ENCODE measurements at places on chromosomes 7 and 10.

- no peak for DNase-seq
Measured at GRCh38 chr7:116148626-116149025, 61.7 kb upstream of the TES start.

GRCh38 chr7:123131140-123131539, 68.6 kb downstream of the SLC13A1 start:
- no peak for DNase-seq

- DNase-seq: no peak
Measured at GRCh38 chr10:103731609-103732270, 123.6 kb downstream of the SH3PXD2A start.

DNA sequence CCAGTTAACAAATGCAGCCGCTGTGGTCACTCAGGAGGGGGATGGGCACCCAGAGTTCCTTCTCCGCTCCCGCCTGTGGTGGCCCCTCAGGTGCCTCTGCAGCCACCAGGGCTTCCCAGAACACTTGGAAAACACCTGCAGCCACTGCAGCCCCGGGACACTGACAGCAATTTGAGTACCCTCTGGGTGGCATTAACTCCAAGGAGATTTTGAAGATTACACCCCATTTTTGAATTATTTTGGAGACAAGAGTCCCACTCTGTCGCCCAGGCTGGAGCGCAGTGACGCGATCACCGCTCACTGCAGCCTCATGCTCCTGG, 32.2 kb downstream of the IL15RA start:
- DNase-seq: no peak

GRCh38 chr10:74342991-74343390, 192.0 kb downstream of the ADK start:
- DNase-seq: no peak

GRCh38 chr7:139116999-139117398, 7.5 kb upstream of the ZC3HAV1 start:
- no peak for DNase-seq

- no peak for DNase-seq
Measured at GRCh38 chr7:134098072-134098471, 29.1 kb upstream of the LRGUK start.

GRCh38 chr10:79380125-79380945, 33.1 kb downstream of the PPIF start:
- DNase-seq: peak; percentile 38

DNA sequence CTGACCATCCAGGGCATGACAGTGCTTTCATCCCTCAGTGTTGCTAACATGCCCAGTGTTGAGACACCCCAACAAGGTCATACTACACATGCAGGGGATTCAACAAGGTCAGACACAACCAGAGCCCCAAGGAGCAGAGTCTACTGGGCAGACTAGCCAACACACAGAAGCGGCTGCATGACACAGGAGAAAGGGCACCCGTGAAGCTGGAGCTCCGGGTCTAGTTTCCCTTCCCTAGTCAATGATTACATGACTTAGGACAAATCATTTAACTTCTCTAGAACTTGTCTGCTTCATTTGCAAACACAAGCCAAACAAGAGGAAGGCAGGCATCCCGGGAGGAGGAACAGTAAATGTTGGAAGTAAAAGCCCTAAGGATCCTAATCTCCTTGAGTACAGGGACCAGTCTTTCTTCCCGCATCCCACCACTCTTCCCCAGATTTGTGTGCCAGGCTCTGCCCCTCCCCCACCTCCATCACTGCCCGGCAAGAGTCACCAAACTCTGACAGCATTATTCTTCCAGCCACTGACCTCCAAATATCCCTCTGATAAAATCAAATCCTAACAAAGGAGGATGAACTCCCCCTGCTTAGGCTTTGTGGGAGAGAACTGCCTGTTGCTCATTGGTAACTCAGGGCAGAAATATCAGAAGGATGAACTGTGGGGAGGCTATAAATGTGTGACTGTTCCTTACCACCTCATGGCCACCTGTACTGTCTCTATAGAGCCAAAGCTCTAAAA, 104.3 kb downstream of the KCNMA1 start:
- DNase-seq: no peak

DNA sequence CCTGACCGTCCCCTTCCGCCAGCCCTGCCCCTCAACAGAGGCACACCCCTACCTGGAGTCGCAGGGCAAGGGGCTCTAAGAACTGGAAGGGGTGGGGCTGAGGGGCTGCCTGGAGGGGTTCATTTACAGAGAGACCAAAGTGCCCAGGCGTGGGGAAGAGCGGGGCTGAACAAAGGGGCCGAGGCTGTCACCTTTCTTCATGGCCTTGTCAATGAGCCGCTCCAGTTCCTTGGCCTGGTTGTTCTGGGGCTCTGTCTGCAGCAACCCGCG, 2.3 kb upstream of the CLDN15 start:
- no peak for DNase-seq

DNA sequence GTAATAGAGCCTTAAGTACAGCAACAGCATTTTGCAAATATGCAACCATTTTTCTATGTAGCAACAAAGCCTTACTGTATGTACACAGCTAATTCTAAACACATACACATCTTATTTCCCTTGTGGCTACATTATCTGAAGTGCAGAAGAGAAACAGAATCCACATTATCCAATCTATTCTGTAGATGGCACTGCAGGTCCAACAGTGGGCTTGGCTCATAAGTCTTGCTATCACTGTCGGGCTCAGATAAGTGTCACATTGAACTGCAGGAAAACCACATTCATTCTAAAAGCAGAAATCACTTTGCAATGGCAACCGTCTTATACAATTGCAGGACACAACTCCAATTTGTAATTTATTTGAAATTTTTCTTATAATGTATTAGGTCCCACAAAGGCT, 109.8 kb upstream of the NOBOX start:
- no peak for DNase-seq

GRCh38 chr10:59677253-59677831, 32.3 kb downstream of the SLC16A9 start:
- DNase-seq: no peak

DNA sequence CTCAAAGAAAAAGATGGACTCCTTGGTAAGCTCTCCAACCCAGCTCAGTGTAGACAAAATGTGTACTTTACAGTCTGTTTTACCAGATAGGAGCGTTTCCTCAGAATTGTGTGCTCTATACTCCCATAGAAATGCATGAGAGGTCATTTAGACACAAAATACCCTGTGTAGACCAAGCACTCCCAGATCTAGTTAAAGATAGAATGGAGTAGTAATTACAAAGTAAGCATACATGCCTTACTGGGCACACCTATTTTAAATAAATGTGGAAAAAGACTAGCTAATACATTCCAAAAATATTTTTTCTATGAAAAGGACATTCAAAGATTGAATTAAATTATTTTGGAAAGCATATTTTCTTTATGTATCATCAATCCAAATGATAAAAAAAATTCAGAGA, 271.9 kb upstream of the DGKB start:
- no peak for DNase-seq

DNA sequence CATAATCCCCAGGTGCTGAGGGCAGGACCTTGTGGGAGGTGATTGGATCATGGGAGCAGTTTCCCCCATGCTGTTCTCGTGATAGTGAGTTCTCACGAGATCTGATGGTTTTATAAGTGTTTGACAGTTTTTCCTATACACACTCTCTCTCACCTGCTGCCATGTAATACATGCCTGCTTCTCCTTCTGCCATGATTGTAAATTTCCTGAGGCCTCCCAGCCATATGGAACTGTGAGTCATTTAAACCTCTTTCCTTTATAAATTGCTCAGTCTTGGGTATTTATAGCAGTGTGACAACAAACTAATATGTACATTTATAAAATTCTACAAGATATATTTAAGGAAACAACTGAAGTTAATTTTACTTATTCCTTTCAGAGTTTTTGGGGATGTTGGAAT, 170.8 kb upstream of the BET1 start:
- DNase-seq: no peak

- no peak for DNase-seq
Measured at GRCh38 chr10:128318366-128318765, 192.1 kb upstream of the MKI67 start.

- DNase-seq: no peak
Measured at GRCh38 chr7:115276791-115277190, 354.9 kb downstream of the MDFIC start.

- no peak for DNase-seq
Measured at GRCh38 chr10:120819366-120819765, 31.8 kb upstream of the WDR11 start.

GRCh38 chr7:10070899-10071298, 902.8 kb upstream of the PHF14 start:
- no peak for DNase-seq

- no peak for DNase-seq
Measured at GRCh38 chr7:37390114-37390513, 58.5 kb downstream of the ELMO1 start.

DNA sequence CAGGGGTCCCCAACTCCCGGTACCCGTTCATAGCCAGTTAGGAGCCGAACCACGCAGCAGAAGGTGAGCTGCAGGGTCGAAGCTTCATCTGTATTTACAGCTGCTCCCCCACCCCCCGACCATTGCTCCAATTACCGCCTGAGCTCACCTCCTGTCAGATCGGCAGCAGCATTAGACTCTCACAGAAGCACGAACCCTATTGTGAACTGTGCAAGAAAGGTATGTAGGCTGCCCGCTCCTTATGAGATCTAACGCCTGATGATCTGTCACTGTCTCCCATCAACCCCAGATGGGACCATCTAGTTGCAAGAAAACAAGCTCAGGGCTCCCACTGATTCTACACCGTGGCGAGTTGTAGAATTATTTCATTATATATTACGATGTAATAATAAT, 14.6 kb upstream of the AZGP1 start:
- no peak for DNase-seq

DNA sequence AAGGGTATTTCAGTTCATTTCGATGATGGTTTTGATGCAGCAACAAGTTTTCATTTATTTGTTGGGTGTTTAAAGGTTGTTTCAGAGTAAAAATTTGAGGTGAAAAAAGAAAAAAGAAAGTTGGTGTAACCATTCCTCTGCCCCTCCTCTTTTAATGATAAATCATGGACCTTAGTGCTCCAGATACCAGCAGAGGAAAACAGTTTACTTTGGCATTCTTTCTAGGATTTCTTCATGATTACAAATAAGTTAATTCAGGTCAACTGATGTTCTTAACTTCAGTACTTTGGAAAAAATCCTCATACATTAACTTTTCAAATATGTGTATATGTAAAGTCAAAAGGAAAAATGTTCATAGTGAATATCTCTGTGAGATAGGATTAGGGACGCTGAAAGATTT, 2.0 kb upstream of the RBP4 start:
- DNase-seq: no peak

- peak; percentile 72 for DNase-seq
Measured at GRCh38 chr10:73644015-73644743, 2.9 kb upstream of the MYOZ1 start.

All from ecto neural progenitor cell (in vitro differentiated cells).